ENCODE measurements at places on chromosomes 7 and 10.

DNA sequence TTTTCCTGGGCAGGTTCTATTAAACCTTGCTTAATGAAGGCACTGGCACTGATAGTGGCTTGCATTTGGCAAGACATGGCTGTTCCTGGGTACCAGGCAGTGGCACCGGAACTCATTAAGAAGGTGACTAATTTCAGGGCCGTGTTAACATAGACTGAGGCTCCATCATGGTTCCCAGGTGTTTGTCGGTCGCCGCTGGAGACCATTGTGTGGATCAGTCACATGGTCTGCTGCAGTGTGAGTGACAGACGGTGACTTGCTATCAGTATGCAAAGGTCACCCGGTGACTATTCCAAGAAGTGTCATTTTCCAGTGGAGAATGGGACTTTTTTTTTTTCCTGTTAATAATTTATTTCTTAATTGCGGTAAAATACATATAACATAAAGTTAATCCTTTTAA lies 106.3 kb downstream of the INSYN2A start:
- no peak for DNase-seq

- no peak for DNase-seq
Observed at GRCh38 chr7:135748770-135749169, at the start of gene FAM180A. TSS of gene FAM180A (minus strand) at chr7:135748813. CDS start at chr7:135748580, 233 bp downstream.

DNA sequence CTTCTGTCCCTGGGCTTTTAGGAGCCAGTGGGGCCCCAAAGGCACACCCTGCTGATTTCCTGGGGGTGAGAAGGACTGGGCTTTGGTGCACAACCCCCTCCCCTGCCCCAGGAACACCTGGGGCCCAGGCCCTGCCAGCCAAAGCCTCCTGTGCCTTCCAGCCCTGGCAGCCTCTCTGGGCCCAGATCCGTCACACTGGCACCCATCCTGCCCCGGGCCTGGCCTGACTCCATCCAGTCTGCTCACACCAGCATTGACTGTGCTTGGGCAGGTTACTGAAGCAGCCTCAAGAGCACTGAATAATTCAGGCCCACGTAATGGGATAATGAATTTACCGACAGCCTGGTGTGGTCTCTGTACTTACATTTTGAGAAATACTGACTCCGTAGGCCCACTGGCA lies 12.0 kb upstream of the COMTD1 start:
- DNase-seq, result no peak

DNA sequence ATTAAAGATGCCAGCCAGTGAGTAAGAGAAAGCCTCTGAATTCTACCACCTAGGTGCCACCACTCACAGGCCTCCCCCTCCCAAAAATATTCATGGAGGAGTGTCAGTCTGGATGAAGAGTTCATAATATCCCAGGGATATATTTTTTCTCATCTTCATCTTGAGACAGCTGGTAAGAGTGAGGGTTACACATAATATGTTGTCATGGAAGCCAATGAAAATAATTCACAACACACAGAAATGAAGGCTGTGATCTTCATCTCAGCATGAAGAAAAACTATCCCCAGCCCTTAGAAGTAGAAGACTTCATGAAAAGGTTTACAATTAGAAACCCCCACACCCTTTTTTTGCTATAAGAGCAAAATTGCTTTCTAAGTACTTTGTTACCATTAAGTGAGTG lies 175.6 kb downstream of the DNAH11 start:
- DNase-seq, result no peak

Measured in stimulated activated CD4-positive, alpha-beta T cell treated with anti-CD3 and anti-CD28 coated beads, TNF-alpha, amount 100 ng/mL, for 48 hours (primary cell).